ENCODE measurements at places on chromosomes 12 and 14. TPM values are rescaled to one million over a fixed set of nuclear protein-coding genes. Genes with fewer than 3 reads are reported as not detected.

Gene KRT78
- total RNA-seq: not detected

Gene COQ6
- 16.0 TPM for total RNA-seq

Gene TRIAP1
- total RNA-seq: 52.4 TPM

Gene SERPINA12
- total RNA-seq: not detected

Gene POTEG
- total RNA-seq: 1.7 TPM

Gene CD163L1
- 0.49 TPM for total RNA-seq

Gene TROAP
- total RNA-seq: 48.8 TPM

Gene BMAL2
- 47.2 TPM for total RNA-seq

Gene GDF3
- not detected for total RNA-seq

Gene CCDC38
- 0.08 TPM for total RNA-seq
